ENCODE measurements at places on chromosomes 1 and 21.

DNA sequence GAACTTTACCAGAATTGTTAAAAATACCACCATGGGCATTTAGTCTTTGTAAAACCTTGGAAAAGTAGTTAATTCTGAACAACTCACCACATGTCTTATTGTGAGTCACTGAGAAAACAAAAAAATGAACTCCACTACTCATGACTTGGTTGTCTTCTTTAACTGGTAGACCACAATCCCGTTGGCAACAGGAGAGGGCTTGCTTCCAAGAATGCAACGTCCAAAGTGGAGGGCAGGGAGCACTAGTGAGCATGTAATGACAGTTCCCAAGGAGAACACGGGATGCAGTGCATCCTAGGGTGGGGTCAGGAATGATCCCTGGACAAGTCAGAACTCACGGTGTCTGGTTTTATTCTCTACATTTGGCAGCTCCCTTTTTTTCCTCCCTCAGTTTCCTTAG is 15.2 kb upstream of the HMCN1 start:
- no peak for DNase-seq

DNA sequence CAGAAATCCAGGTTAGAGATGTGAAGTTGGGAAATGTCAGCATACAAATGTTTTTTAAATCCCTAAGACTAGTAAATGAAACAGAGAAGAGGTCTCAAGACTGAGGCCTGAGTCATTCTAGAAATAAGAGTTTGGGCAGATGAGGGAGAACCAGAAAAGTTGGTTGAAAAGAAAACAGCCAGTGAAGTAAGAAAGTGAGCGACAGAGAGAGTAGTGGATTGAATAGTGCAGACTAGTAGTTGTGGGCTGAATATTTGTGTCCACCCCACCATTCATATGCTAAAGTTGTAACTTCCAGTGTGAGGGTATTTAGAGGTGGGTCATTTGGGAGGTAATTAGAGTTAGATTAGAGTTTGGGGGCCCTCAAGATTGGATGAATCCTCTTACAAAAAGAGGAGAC is 889.2 kb downstream of the TTLL7 start:
- no peak for DNase-seq

DNA sequence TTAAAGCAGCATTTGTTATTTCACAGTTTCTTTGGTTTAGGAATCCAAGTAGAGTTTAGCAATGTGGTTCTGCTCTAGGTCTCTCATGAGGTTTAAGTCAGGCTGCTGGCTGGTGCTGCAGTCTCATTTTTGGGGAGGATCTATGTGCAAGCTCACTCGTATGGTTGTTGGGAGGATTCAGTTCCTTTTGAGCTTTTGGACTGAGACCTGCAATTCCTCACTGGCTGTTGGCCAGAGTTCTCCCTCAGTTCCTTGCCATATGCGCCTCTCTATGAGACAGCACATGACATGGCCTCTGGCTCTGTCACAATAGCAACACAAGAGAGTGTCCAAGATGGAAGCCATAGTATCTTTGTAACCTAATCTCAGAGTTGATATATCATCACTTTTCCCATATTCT is 91.0 kb downstream of the OLFML2B start:
- DNase-seq: no peak

GRCh38 chr21:25904044-25904695 is 169.4 kb downstream of the GABPA start:
- no peak for DNase-seq

DNA sequence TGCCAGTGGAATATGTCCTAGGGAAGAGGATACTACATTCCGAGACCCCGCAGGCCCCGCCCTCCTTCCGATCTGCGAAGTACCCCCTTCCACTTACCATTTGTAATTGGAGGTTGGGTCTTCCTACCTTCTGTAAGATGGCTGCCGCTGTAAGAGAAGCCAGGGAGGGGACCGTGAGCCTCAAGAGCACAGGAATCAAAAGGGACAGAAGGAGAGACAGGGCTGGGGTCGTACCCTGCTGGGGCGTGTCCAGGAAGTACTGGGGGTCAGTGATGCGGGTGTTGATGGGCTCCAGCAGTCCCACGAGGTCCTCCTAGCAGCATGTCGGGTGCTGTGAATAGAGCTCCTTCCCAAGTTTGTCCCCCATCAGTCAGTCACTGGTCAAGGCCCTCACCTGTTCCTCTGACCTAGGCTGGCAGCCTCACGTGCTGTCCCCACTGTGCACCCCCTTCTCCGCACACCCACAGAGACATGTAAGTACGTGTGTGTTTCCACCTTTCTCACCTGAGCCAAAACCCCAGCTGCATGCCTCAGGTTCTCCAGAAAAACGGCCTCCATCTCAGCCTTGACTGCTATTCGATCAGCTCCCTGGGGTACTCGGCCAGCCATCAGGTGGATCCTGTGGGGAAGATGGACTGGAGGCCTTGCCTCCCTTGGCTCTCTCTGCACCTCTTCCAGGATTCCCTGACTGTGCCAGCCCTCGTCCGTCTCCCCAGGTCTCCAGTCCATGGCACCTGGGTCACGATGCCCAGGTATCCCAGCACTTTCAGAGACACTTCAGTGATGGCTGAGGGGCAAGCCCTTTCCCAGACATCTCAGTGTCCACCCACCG is 1.8 kb downstream of the HYI start:
- no peak for DNase-seq

DNA sequence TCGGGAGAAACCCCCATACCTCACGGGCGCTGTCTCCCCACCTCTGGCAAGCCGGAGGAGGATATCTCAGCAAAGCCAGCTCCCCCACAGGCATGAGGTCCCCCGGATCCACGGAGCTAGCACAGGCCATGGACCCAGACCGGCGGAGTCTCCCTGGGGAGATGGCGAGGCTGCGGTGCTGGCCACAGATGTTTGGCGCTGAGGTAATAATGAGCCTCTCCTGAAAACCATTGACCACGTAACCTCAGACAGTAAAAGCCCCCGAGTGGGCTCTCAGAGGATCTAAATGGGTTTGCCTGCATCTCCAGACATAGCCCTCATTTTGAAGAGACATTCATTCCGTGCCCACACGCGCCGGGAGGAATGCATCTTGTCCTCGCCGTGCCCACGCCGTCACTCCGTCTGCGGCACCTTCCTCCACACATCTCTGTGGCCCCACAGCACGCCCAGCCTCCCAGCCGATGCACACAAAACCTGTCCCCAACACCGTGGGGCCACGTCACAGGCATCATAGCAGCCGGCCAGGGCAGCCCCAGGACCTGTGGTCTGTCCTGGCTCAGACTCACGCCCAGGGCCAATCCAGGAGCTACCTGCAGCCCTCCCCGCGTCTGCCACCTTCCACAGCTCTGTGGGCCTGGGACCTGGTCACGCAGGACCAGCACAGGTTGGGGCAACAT is 150.9 kb downstream of the PRDM16 start:
- DNase-seq: no peak

DNA sequence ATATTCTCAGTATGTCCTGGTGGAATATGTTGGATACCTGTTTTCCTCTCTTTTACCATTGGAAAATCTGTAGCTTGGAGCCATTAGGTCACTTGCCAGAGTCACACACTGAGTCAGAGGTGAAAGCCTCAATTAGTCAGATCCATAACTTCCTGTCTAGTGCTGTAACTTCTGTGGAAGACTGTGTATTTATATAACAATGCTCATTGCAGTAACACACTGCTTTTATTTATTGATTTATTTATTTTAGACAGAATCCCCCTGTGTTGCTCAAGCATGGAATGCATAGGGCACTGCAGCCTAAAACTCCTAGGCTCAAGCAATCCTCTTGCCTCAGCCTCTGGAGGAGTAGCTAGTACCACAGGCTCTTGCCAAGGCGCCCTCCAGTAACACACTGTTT is 1.3 kb upstream of the DOCK7 start:
- DNase-seq: no peak

DNA sequence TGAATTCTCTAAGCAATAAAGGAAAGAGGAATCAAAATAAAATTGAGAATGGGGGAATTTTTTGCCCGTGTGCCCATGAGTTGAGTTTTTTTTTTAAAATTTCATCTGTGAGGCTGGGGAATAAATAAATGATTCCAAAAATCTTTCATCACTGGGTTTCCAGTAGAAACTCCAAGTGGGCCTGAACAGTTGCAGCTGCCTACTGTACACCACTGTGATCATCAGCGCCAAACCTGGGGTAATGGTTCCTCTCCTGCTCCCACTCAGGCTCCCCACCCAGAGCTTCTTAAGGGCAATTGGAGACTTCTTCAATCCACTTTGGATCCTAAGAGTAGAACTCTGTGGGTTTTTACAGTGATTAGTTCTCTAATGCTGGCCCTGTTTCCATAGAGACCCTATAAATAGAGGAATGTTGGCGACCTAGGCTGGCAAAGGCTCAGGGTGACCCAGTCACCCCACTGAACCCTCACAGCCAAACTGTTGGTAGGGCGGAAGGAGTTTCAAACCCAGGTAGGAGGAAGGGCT is 9.3 kb downstream of the TMCC2 start:
- DNase-seq: no peak
